ENCODE measurements at places on chromosomes 6 and 20. TPM values are rescaled to one million over a fixed set of nuclear protein-coding genes. Genes with fewer than 3 reads are reported as not detected.
A peak's percentile ranks its signal among the peaks of the same experiment; 100 is the strongest.

The EGFL8 gene
- total RNA-seq, result 5.1 TPM

The PEX6 gene
- total RNA-seq, result 14.6 TPM

The EMILIN3 gene
- total RNA-seq, result 0.51 TPM

The TMEM170B gene
- total RNA-seq, result 4.2 TPM

The CSE1L gene
- total RNA-seq, result 34.0 TPM

DNA sequence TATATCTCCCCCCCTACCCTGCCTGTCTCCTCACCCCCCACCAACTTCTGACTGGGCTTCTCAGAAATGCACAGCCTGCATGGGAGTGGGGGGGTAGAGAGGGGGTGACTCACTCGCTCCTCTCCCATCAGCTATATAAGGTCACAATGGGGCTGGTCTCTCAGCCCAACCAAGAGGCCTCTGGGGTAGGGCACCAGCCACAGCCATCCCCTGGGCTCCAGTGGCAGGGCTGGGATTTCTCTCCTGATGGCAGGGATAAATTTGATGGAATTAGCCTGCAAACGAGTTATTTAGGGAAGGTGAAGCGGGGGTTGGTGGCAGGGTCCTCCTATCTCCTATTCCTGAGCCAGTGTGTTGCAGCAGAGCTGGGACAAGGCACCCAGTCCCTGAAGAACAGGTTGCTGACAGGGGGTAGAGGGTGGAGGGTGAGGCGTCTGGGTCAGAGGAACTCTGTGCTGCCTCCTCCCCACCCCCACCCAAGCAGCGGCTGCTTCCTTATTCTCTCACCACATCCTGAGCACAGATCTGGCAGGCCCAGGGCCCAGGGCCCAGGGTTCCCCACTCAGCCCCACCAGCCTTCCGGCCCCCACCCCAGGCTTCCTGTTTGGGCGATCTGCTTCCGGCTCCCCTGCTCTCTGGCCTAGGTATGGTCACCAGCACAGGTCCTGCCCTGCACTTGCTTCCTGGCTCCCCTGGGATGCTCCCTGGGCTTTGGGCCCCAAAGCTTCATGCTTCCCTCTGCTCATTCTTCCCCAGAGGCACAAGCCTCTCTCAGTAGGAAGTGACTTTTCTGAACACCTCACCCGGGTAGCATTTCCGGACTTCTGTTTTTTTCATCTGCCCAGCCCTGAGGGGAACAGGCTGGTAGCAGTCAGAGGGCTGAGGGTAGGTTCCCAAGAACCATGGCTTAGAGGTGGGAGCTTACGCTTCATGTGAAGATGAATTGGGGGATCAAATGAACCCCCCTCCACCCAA lies 4.0 kb downstream of the PPP1R18 start:
- DNase-seq, result peak; percentile 96

- no peak for DNase-seq
Observed at GRCh38 chr6:77466055-77466450, 2.8 kb upstream of the HTR1B start.

DNA sequence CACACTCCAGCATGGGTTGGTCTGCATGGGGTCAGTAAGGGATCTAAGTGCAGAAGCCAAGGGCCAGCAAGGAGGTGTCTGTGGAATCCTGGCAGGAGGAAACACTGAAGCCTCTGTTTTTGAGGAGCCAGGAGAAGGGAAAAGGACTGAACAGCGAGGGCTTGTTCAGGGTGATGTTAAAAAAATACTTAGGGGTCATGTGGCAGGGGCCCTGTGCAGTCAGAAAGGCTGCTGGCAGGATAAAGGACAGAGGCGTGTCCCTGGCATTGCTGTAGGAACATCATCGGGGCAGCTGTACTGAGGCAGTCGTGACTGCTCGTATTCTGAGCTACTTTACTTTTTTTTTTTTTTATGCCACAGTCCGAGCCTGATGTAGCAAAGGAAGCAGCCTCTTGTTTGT lies 127.1 kb upstream of the ZFP64 start:
- DNase-seq, result no peak

DNA sequence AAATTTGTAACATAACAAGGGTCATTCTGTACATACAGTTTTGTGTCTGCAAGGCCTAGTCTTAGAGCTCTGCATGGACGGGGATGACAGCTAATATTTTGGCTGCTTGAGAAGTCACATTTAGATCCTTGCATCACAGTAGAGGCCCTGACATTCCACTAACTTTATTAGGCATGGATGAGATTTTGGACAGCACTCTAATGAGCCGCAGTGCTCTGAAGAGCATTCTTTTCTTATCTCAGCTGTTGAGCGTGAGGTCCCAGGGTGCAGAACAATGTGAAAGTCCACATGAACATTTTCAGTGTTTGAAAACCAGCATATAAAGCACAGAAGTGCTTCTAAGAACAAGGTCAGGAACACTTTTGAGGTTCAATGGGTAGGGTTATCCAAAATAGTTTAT lies 58.9 kb downstream of the IPCEF1 start:
- no peak for DNase-seq

- no peak for DNase-seq
Observed at GRCh38 chr6:166809721-166810120, 146.6 kb downstream of the RNASET2 start.

- no peak for DNase-seq
Observed at GRCh38 chr6:17291778-17292177, 10.6 kb downstream of the RBM24 start.

- DNase-seq, result no peak
Observed at GRCh38 chr6:106118835-106119431, 32.8 kb downstream of the PRDM1 start.

DNA sequence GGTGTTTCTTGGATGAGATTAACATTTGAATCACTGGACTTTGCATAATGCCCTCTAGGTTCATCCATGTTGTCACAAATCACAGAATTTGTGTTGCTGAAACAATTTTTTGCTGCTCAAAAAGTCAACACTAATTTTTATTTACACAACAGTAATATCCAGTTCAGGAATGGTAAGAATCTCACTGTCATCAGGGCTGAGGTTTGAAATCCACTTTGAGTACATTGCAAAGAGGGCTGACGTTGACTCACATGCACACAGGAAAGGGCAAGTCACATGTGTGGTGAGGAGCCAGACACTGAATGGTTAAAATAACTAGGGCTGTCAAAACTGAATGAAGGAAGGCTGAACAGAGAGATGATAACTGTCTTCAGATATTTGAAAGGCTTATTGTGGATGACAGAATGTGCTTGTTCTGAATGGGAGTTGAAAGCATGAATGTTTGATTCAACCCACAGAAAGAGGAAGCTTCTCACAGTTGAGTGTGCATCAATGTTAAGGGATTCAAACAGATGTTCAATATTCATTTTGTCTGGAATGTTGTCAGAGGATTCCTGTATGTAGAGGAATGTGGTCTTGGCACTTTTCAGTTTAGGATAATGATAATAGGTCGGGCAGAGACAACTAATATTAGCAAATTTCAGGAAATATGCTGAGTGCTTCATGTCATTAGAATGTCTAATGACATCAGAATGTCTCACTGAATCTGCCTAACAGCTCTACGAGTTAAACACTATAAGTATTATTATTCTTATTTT lies 3.6 kb upstream of the ADGRG6 start:
- DNase-seq, result no peak

- DNase-seq, result no peak
Observed at GRCh38 chr6:110401585-110402176, 13.7 kb downstream of the DDO start.

DNA sequence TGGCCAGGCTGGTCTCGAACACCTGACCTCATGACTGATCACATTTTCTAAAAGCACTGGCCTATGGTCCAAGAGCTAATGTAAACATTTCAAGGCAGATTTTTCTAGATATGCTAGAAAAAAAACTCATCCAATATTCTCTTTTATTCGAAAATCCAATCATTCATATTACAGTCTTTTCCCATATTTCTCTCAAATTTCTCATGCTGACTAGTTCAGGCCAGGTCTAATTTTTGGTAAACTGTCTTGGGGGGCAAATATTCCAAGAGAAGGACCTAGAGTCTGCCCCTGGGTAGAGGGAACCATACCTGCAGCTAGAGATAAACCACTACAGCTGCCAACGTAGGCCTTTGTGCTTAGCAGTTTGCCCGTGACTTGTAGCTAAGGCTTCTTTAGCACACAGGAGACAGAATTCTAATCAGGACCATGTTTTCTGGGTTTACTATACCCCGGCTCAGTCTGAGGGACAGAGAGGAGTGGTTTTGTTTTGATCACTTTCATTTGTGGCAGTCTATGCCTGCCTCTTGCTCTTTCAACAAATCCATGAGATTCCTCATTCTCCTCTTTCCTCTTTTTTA lies 71.8 kb upstream of the CITED2 start:
- no peak for DNase-seq

DNA sequence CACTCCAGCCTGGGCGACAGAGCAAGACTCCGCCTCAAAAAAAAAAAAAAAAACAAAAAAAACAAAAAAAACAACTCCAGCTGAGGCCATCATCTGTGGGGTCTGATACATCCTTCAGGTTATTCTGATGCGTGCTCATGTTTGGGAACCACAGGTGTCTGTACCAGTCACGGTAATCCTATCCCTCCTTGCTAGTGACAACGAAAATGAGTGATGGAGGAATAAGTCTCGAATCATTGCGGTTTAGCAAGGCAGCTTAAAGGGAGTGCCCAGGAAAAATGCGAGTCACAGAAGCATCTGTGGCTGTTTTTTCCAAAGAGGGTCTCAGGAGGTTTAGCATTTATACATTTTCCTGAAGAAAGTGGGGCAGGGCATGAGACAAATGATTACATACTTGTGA lies 48.8 kb downstream of the MCUR1 start:
- DNase-seq, result no peak

- DNase-seq, result no peak
Observed at GRCh38 chr6:117157448-117157847, 107.9 kb upstream of the VGLL2 start.

DNA sequence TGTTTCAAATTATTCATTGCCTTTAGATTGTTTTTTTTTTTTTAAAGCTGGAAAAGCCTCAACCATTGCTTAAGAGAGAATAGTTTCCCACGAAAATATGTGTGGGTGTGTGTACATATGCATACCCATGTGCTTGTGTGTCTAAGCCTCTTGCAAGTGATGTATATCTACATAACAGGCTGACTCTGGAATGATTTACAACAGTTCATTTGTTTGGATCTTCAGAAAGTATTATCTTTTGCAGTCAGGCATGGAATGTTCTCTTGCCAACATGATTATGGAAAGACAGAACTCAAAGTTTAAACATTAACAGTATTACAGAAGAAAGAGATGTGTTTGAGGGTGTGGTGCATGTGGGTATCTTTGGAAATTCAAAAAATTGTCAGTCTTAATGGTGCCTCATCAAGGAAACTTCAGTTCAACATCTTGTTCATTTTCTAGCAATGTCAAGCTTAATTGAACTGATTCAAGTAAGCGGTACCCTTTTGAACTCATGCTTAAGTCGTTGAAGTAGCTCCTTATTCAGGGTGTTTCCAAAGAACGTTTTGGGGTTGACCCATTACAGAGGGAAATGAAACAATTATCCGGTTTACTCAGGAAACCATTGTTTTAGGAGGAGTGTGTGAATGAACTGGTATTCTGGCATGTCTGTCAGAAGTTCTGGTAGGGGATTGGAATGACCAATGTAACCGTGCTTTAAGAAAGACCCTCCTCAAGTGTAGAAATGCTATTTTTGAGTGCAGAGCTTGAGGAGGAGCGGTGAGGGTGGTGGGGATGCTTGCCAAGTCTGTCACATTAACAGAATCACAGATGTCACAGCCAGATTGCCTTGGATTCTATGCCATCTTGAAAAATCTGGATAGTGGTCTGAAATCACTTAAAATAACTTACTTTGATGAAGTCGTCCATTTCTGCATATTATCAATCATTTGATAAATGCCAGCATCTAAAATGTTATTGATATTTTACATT lies 60.3 kb downstream of the ADGRG6 start:
- DNase-seq, result no peak

Measured in cardiac septum (tissue), 1 donor.